ENCODE measurements at places on chromosomes 3 and 15. TPM values are rescaled to one million over a fixed set of nuclear protein-coding genes. Genes with fewer than 3 reads are reported as not detected.

DNA sequence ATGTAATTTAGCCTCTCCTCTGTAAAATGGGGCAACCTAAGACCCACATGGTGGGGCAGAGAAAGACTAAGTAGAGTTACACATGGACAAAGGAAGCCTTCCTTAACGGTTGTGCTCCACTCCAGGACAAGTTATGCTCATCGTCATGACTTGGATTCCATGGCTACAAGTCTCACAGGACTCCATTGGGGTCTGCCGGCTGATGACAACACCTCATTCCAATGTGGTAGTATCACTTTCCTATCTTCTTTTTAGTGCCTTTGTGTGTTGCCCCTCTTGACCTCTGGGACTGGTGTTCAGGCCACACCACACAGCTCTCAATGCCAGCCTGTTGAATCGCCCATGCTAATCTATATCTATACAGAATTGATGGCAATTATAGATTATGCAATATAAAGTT is 181.3 kb upstream of the WNT5A start:
- DNase-seq: no peak

DNA sequence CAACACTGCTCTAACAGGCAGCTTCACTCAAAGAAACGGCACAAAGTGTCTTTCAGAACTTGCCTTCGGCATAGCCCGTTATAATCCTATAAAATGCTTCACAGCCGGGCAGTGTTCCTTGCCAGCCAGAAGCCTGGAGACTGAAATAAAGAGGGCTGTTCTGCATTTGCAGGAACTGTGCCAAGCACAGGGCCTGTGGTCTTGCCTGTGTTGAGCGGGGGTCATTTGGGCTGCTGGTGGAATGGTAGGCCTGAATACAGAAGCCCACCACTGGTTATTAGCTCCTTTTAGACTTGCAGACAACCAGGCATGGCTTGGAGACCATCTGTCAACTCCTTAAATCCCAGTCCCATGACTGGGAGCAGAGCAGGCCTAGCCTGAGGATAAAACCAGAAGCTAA is 4.7 kb upstream of the ARHGEF3 start:
- DNase-seq: no peak

DNA sequence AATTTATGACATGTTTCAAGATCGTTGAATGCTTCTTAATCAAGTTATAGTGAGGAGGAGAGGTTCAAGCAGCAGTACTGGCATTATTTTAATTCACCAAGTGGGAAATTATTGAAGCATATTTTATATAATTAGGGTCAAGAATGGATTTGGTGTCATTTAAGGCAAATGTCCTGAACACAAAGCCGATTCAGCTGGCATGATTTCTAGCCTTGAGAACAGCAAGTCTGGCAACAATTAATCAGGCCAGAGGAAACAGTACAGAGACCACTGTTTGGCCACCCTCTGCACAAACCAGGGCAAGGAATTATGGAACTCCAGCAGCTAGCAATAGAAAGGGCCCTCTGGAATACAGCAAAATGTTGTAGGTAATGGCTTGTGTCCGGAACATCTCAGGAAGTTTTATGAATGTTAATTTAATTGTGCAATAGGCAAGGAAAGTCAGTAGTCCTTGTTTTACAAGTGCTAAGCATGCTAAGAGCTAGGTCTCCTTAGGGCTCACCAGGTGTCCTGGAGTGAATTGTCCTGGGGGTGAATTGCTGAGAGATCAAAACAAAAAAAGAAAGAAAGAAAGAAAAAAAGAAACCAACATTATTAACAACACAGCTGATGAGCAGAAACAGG is 38.7 kb upstream of the SNRK start:
- no peak for DNase-seq

GRCh38 chr15:92492551-92493115 is 99.0 kb downstream of the ST8SIA2 start:
- DNase-seq: no peak

DNA sequence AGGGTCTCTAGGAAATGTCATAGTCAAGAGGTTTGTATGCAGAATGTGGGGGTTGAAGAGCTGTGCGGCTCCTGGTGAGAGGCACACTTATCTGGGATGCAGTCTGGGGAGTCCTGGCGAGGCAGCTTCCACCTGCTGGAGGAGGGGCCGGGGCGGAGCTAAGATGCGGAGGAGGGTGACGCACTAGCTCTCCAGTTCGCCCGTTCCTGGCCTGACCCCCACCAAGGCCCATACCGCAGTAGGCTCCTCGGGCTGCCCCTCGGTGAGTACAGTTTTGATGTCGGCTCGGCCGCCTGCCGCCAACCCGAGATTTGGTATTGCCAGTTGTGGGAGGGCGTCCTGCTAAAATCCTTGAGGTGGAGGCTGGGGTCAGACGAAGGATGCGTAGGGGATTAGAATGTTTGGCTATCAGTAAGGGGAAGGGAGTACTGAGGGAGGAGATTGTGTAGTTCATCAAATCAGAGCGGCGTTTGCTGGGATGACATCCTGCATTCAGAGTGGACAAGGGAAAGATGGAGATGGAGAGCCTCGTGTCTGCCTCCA is at the start of gene SCG5:
TSS of gene SCG5 (plus strand) at position 194 of the 543 bp plus-strand sequence. CDS start 1,883 bp downstream, outside the sequence.
- DNase-seq: peak; percentile 84

GOLGA6L10 gene
- total RNA-seq: 2.5 TPM

PAK6 gene
- total RNA-seq: 11.9 TPM
